Spinal cord (tissue), 10 donors: ENCODE measurements at places on chromosomes 2 and 18. TPM values are rescaled to one million over a fixed set of nuclear protein-coding genes. Genes with fewer than 3 reads are reported as not detected.

MALL gene
- 2.7 TPM for polyA plus RNA-seq

LONRF2 gene
- polyA plus RNA-seq, result 42.2 TPM

GNAL gene
- polyA plus RNA-seq, result 74.4 TPM

CCDC148 gene
- polyA plus RNA-seq, result 3.3 TPM

AMER3 gene
- 11.4 TPM for polyA plus RNA-seq

FMNL2 gene
- 173 TPM for polyA plus RNA-seq

RUFY4 gene
- 0.67 TPM for polyA plus RNA-seq

FN1 gene
- 281 TPM for polyA plus RNA-seq

WIPF1 gene
- polyA plus RNA-seq, result 22.5 TPM

LRRC30 gene
- not detected for polyA plus RNA-seq

SLC39A10 gene
- 84.6 TPM for polyA plus RNA-seq

PLA2R1 gene
- polyA plus RNA-seq, result 4.8 TPM

RRM2 gene
- polyA plus RNA-seq, result 40.3 TPM

EHBP1 gene
- polyA plus RNA-seq, result 59.2 TPM

C1QL2 gene
- polyA plus RNA-seq, result 0.74 TPM

KHK gene
- polyA plus RNA-seq, result 19.1 TPM
